ENCODE measurements at places on chromosomes 3 and 15.
A peak's percentile ranks its signal among the peaks of the same experiment; 100 is the strongest.

- no peak for DNase-seq
Observed at GRCh38 chr3:195767792-195768191, 43.9 kb downstream of the MUC4 start.

- no peak for DNase-seq
Observed at GRCh38 chr15:79130535-79131130, 40.1 kb upstream of the RASGRF1 start.

GRCh38 chr3:4162096-4162495 lies 141.1 kb upstream of the SETMAR start:
- DNase-seq = no peak

DNA sequence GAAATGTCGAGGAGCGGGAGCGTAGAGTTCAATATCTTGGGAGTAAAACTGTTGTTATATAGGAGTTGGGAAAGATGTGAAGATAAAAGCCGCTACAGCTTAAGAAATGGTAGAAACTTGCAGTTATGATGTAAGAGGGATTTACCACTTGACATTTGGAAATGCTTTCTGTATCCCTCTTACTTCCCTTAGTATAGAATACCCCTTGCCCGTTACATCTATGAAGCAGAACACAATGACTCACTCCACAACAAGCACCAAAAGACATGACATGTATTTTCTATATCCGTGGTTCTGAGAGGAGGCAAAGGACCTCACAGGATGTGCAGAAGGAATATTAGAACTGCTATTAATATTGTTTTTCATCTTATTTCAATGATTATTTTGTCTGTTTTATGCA lies 254.2 kb upstream of the NR2F2 start:
- DNase-seq = no peak

GRCh38 chr15:40008061-40008765 lies 30.8 kb downstream of the SRP14 start:
- no peak for DNase-seq

- DNase-seq = peak; percentile 25
Observed at GRCh38 chr3:170768334-170768801, 101.6 kb downstream of the RPL22L1 start.

DNA sequence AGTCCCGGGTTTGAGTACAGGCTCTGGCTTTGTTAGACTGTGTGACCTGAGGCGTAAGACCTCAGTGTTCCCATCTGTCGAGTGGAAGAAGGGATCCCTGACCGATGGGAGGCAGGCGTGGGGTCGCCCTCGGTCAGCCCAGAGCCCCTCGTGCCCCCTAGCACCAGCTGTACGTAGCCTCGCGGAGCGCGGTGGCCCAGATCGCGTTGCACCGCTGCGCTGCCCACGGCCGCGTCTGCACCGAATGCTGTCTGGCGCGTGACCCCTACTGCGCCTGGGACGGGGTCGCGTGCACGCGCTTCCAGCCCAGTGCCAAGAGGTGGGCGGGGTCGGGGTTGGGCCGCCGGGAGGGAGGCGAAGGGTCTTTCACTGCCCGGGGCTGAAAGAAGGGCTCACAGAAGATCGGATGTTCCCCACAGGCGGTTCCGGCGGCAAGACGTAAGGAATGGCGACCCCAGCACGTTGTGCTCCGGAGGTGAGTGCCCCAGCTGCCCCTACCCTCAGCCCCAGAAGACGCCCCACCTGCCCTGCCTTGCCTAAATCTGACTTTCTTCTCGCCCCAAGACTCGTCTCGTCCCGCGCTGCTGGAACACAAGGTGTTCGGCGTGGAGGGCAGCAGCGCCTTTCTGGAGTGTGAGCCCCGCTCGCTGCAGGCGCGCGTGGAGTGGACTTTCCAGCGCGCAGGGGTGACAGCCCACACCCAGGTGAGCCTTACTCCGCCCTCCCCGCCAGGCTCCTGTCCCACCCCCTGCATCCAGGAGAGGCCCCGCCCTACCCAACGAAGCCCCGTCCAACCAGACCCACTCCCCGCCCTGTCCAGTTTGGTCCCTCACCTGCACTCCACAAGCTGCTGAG lies 3.5 kb upstream of the LSMEM2 start:
- no peak for DNase-seq

DNA sequence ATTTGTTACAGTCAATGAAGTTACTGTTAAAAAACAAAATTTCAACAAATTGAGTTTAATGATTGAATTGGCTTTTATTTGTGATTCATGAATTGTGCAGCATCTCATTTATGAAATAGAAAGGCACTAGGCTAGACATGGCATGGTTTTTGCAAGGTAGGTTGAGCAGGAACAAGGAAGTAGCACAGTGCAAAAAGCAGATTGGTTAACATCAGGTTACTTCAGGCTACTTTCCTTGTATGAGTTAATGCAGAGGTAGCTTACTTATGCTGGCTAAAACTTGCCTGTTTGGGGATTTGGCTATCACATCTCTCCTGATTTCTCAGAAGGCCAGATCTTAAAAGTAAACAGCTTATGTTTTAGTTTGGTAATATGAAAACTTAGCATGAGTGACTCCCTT lies 23.0 kb upstream of the SV2B start:
- no peak for DNase-seq

GRCh38 chr15:67732671-67733374 lies 92.5 kb upstream of the SKOR1 start:
- no peak for DNase-seq
